ENCODE measurements at places on chromosomes 4 and X.

- no peak for DNase-seq
These were observed 89.7 kb downstream of the TMEM131L start for GRCh38 chr4:153555730-153556434.

GRCh38 chr4:184416913-184417734, 57.2 kb downstream of the IRF2 start:
- DNase-seq: no peak

DNA sequence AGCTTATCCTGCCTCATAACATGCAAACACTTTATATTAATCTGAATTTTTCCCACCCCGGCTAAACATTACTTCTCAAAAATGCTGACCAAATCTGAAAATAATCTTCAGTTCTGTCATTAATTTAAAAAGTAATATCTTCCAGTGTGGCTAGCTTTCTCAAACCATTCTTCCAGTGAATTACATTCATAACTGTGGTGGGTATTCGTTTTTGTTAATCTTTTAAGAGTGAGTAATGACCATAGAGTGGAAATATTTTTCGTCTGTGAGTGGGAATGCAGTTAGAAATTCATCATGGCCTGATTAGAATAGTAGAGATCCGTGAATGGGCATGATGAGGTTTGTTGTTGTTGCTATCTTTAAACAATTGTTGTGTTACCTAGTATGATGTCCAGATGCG, 138.6 kb upstream of the SFRP2 start:
- DNase-seq: no peak

- DNase-seq: peak; percentile 77
These were observed 548.1 kb downstream of the PPP4R3C start for GRCh38 chrX:26915064-26915463.

DNA sequence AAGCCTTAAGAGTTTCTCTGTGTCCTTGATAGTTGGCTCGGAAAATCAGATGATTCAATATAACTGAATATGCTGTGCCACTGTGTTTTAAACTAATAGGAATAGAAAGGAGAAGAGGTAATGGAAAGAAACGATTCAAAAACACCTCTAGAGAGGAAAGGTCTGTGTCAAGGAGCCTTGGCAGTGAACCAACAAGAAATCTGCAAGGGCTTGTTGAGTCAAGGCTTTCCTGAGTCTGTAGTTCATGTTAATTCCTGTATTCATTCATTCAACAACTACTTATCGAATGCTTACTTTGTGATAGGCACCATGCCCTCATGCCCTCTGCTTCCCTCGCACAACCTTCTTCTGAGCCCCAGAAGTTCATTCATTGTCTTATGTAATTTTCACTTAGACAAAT, 336.0 kb downstream of the PDHA2 start:
- DNase-seq: no peak

GRCh38 chr4:182015893-182016292, 227.3 kb upstream of the TENM3 start:
- DNase-seq: peak; percentile 40

- DNase-seq: no peak
These were observed 74.7 kb downstream of the CEP44 start for GRCh38 chr4:174358410-174358809.

- no peak for DNase-seq
These were observed 36.7 kb upstream of the NPNT start for GRCh38 chr4:105858466-105859040.

GRCh38 chrX:41519468-41519867, 72.3 kb downstream of the NYX start:
- no peak for DNase-seq

- DNase-seq: no peak
These were observed 145.9 kb upstream of the ZFP42 start for GRCh38 chr4:187849556-187850225.

- DNase-seq: no peak
These were observed 53.1 kb downstream of the FANCB start for GRCh38 chrX:14819769-14820168.

DNA sequence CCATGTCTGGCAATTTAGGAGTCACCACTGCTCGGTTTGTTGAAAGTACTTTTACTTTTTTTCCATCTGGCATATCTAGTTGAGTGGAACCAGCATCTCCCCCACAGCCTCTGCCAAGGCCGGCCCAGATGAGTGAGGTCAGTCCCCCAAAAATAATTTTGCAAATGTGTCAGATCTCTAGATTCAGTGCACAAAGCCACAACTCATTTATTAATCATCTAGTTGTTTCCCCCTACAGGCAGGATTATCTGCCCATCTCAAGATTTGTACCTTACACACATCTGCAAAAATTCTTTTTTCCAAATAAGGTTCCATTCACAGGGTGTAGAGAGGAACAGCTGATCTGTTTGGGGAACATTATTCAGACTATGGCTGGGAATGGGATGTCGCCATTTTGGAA, 174.0 kb upstream of the MXRA5 start:
- no peak for DNase-seq

DNA sequence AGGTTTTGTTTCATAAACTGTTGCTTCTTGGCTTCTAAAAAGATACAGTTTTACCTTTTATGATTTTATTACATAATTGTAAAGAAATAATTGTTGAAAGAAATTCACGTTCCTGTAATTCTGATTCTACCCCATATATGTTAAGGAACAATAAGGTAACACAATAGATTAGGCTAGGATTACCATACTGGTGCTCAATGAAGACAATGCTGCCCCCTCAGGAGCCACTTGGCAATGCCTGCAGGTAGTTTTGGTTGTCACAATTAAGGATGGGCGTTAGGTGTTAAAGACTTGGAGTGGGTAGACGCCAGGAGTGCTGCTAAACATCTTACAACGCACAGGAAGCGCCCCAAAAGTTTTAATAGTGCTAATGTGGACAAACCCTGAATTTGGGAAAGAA, 133.2 kb downstream of the NLGN4X start:
- DNase-seq: peak; percentile 1

GRCh38 chr4:12701384-12701783, 782.8 kb downstream of the RAB28 start:
- DNase-seq: no peak

GRCh38 chr4:25106363-25107151, 53.7 kb downstream of the SEPSECS start:
- no peak for DNase-seq

DNA sequence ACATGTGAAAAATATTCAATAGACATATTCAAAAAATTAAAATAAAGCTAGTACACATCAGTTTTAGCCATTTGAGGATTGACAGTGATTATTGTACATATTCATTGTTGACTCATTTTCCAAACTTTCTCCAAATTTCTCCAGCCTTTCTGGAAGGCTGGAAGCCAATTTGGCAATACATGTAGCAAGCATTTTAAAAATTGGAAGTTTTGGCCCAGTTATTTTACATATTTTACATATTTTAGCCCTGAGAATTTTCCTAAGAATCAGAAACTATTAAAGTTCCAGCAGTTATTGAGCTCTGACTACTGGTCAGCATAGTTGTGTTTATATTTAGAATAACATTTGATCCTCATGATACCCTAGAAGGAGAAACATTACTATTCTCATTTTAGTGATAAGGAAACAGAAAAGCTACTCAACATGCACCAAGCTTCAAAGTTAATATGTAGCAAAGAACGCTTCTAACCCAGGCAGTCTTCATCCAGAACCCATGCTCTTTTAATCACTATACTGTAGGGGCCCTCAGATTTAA, 3.2 kb downstream of the CABS1 start:
- DNase-seq: no peak

DNA sequence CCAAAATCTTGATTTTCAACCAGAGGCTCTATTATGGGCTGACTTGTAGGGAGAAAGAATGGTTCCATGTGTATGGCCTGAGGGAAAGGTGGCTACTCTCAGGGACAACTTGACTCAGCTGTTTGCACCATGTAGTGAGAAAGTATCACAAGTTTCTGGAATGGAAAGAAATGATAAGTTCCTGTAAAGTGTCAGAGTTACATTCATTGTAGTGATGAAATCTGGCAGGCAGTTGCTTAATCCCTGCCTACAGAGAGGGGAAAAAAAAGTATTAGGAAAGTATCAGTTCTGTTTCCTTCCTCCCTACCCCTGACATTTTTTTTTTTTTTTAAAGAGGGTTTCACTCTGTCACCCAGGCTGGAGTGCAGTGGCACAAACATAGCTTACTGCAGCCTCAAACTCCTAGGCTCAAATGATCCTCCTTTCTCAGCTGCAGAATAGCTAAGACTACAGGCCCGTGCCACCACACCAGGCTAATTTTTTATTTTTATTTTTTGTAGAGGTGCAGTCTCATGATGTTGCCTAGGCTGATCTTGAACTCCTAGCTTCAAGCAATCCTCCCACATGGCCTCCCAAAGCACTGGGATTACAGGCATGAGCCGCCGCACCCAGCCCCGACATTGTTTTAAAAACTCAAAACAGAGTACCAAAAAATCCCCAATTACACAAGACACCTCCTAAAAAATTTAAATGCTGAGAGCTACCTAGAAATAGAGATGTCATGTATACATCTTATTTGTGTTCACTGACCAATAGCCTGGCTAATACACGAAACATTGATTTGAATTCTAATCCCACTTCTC, 4.8 kb upstream of the FBXL5 start:
- DNase-seq: no peak

GRCh38 chr4:151418385-151418784, 9.4 kb downstream of the FHIP1A start:
- peak; percentile 89 for DNase-seq

All from RKO (cell line).